DMS79 (cell line): ENCODE measurements at places on chromosomes 7 and 10.

DNA sequence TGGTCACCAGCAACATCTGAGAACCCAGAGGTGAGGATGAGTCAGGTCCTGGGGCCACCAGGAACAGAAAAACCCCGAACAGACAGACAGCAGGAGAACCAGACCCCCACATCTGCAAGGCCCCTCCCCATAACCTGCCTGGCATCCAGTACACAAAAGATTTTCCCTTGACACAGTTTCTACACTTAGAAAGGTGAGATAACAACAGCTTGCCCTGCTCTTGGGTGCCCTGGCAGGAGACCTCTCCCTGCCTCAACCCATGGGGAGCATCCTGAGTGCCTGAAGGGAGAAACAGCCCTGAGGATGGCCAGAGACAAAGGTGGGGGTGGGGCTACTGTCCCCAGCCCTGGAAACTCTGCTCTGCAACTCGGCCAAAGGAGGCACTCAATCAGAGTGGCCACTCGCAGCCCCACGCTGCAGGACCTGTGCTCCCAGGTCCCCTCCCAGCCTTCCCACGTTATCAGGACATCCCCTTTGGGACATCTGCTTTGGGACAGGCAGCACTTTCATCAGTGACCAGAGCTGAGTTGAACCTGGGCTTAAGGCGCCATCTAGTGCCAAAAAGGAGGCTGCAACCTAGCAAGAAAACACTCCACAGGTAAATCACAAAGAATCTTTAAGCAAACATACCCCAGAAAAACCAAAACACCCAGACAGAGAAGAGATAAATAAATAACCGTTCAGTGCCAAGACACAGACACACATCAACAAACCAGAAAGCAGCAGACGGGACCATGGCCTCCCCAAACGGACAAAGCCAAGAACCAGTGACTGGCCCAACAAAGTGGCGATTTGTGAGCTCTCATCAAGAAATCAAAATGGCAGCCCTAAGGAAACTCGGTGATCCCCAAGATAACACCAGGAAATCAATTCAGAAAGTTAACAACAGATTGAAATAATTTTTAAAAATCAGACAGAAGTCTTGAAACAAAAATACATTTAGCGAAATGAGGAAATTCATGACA lies 233.7 kb downstream of the PTPRN2 start:
- no peak for DNase-seq

- DNase-seq, result no peak
Observed at GRCh38 chr10:58023341-58024073, 244.2 kb downstream of the IPMK start.

DNA sequence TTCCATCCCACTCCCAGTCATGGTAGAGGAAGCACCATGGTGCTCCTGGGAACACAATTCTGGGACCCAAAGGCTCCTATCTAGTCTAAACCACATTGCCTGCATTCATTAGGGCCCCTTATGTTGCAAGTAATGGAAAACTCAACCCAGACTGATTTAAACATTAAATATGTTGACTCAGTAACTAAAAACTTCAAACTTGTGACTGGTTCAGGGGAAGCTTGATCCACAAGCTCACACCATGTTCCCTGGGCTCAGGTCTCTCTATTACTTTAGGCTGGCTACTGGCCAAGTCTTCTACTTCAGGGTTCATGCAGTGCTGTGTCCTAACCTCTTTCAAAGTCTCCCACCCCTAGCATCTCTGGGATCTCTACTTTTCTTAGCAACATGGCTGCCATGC lies 13.1 kb downstream of the WNT16 start:
- no peak for DNase-seq

GRCh38 chr10:70675496-70676161 lies 3.3 kb downstream of the ADAMTS14 start:
- no peak for DNase-seq

- no peak for DNase-seq
Observed at GRCh38 chr10:91759581-91759986, 38.6 kb upstream of the TNKS2 start.

DNA sequence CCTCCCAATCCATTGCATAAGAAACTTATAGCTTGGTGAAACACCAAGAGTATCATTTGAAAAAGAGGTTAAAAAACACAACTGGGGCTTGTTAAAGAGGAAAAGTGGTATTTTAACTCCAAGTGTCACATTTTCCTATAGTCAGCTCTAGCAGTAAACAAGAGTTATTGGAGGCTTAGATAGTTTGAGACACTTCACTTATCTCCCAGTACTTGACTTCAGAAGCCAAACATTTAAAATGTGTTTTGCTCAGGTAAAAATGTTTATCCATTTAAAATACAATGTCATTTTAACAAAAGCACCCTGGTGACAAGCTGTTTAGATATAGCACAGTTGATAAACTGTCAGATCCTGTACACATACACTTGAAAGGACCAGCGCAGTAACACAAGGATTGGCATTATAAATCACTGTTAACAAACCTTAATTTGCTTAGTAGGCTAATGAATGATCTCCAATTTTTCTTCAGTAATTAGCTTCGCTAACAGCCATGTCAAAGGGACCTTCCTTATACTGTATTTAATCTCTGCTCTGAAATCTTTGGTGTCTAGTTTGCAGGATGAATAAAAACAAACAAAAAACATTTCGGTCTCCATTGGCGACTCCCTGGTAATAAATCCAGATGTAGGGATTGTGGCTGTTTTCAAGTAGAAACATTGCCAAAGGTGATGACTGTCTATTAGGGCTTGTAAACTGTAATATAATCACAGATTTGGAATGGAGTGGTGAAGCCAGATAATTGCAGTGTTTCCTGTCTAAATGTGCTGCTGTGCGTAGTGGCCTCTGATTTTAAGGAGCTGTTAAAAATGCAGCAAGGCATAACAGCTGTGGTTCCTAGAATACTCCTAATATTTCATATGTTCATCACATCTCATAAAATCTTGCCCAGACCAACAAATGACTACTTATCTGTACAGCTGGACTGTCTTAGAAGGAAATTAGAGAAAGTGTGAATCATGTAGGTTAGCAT lies 545.1 kb downstream of the AUTS2 start:
- peak; percentile 84 for DNase-seq

GRCh38 chr10:110704070-110704469 lies 59.9 kb downstream of the RBM20 start:
- DNase-seq, result no peak

DNA sequence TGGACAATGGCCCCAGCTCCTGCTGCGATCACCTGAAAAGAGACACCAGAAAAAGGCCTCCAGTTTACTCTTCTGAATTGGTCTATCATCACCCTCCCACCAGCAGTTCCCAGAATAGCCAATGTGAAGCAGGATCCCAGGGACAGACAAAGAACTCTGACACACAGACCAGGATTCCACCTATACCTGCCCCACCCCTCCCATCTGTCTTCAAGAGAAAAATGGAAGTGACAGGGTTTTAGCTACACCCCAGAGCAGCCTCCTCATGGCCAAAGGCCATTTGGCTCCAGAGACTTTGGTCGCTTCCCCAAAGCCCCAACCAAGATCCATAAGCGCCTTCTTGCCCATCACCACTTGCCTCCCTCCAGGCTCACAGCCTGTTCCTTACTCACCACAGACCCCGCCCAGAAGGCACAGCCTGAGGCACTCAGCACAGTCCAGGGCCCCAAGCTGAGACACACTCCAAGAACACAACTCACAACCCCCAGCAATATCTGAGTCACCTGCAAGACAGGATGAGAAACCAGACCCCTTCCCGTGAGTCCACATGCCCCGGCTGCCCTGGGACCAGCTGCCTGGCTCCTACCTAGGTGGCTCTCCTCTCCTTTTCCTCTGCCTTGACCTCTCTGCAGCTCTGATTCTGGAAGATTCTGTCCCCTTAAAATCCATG lies 6.5 kb downstream of the TMEM176B start:
- no peak for DNase-seq

GRCh38 chr10:43610636-43611035 lies 4.4 kb downstream of the ZNF485 start:
- no peak for DNase-seq

DNA sequence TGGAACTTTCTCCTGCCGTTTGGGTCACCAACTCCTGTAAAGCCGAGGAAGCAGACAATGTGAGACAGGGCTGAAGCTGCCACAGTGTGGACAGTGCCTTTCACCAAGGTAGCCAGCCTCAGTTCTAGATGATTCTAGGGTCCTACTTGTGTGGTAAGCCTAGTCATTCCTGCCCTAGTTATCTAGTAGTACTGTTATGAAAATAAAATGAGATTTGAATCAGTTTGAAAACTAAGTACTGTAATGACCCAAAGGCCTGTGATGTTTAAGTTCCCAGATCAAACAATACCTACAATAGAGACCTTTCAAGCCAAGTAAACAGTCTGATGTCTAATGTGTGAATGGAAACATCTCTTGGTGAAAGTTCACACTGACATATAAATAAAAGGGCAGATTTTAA lies 37.1 kb downstream of the POLL start:
- DNase-seq, result no peak

- DNase-seq, result no peak
Observed at GRCh38 chr7:106012184-106012583, 49.1 kb downstream of the CDHR3 start.
